ENCODE measurements at places on chromosomes 16 and 17.

DNA sequence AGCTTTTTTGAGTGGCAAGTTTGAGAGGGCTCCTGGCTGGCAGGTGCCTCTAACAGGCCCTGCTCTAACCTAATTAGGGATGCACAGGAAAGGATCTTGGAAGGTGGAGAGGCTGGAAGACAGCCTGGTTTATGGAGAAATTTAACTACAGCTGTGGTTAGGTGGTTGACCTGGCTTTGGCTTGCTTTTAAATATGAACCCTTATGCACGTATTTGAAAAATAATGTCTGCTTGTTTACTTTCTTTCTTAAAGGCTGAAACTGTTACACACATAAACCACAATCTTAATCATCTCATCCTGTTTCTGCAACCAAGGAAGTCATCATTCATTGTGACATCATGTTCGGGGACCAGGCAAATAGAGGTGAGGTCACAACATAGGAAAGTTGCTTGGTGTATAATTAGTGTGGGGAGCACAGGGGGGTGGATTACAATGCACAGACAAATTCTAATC, 23.1 kb upstream of the DHRS13 start:
- no peak for DNase-seq

GRCh38 chr16:67184453-67184994, 761 bp upstream of the MATCAP1 start:
- DNase-seq, result no peak

DNA sequence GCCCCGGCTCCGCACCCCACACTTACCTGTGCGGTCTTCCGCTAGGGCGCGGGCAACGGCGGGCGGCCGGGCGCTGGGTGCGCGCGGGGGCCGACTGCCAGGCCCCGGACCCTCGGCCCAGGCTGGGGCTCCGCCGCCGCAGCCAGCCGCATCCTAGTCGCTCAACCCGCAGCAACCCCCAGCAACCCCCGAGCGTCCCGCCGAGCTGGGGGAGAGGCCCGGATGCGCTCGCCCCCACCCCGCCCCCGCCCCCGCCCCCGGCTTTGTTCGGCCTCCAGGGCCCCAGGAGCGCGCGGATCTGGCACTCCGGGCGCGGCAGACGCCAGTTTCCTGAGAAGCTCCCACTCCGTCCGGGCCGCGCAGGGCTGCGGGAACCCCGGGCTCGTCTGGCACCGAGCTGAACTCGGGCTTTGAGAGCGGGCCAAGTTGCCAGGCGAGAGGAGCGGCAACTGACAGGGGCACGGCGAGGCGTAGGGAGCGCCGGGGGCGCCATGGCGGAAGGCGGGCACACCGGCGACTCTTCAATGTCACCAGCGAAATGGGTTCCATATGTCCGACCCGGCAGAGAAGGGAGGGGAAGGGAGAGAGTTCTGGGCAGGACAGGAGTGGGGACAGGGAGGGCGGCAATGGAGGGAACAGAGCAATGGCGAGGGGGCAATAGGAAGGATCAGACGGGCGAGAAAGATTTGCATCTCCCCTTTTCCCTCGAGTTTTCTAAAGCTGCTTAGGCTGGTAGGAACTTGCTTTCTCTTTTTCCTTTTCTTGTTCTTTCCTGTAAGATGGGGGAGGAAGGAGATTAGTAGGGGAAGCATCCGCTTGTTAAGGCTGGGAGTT, 13.7 kb downstream of the HOXB4 start:
- no peak for DNase-seq

DNA sequence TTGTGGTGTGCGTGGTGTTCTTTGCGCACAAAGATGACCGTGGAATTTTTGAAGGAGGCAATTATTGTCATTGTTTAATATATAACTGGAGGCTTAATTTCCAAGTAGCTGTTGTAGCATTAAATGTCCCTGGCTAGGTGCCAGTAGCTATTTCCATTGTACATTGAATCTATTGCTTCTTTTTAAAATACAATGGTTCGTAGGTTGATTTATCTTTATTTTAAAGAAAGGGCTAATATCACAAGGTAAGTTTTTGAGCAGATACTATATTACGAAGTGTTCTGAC, 127.1 kb downstream of the RPTOR start:
- no peak for DNase-seq

DNA sequence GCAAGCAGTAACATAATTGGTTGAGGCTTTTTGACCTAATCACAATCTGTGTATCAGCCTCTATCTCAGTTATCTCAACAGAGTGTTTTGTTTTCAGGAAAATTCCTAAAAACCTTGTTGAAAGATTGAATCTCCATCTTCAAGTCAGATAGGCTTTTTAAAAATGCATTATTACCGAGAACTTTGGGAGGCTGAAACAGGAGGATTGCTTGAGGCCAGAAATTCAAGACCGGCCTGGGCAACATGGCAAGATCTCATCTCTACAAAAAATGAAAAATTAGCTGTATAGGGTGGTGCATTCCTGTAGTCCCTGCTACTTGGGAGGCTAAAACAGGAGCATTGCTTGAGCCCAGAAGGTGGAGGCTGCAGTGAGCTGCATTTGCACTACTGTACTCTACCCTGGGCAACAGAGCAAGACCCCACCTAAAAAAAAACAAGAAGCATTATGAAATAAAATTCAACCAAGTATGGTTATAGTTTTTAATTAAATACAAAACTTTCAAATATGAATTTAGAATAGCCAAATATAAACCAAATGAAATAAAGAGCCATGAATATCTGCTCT, 68.4 kb downstream of the VMP1 start:
- no peak for DNase-seq

DNA sequence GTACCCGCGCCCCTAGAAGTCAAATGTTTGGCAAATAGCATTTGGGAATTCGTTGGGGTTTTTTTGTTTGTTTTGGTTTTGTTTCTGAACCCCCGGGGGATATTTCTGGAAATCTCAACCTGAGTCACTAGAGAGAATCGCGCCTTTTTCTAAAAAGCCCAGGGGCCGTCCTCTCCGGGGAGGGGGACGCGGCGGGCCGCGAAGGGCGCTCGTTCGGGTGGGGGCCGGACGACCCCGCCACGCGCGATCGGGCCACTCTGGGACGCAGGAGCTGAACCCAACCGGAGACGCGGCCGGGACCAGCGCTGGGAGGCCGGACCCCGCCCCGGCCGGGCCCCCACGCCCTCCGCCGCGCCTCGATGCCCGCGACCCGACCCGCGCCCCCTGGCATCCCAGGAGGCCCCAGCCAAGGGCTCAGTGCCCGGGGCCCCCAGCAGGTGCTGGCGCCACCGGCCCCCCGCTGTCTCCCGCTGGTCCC, 302 bp downstream of the LITAF start:
- DNase-seq, result no peak

- DNase-seq, result no peak
Observed at GRCh38 chr16:280552-280951, at the start of gene ARHGDIG. Gene ARHGDIG, plus strand, starts transcription at chr16:280591. Its CDS starts 90 bp downstream, at chr16:280681.

- DNase-seq, result no peak
Observed at GRCh38 chr16:11674001-11674817, 6.0 kb downstream of the SNN start.

- DNase-seq, result no peak
Observed at GRCh38 chr16:67268136-67268579, 11.2 kb upstream of the PLEKHG4 start.

- DNase-seq, result no peak
Observed at GRCh38 chr16:88910284-88911135, 44.0 kb upstream of the PABPN1L start.

DNA sequence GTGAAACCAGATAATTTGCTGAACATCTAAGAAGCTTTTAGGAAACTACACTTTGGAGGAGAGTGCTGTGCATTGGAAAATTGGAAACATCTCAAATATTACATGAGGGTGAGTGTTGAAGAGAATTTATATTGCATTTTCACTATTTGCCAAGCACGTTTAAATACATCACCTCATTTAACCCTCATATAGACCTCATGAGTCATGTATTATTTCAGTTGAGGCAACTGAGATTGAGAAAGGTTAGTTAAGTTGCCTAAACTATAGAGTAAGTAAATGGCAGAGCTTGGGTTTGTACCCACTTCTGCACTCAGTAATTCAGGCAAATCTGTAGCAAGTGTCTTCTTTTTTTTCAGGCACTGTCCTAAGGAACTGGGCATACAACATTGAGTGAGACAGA, 3.7 kb upstream of the NLK start:
- DNase-seq, result no peak

- no peak for DNase-seq
Observed at GRCh38 chr17:45277992-45278391, 16.1 kb upstream of the SPATA32 start.

Data from mesenteric fat pad (tissue), 1 donor.